ENCODE measurements at places on chromosomes 6 and 20. TPM values are rescaled to one million over a fixed set of nuclear protein-coding genes. Genes with fewer than 3 reads are reported as not detected.
A peak's percentile ranks its signal among the peaks of the same experiment; 100 is the strongest.

Gene GNRH2
- 0.27 TPM for total RNA-seq

Gene CGA
- not detected for total RNA-seq

Gene ALDH5A1
- total RNA-seq = 8.4 TPM

Gene SIRPB1
- total RNA-seq = 1.4 TPM

Gene BCL2L1
- total RNA-seq = 283 TPM

Gene JPH2
- total RNA-seq = 2.4 TPM

Gene KIF13A
- total RNA-seq = 23.3 TPM

Gene ZSCAN31
- total RNA-seq = 5.6 TPM

Gene PPP1R16B
- total RNA-seq = 0.14 TPM

DNA sequence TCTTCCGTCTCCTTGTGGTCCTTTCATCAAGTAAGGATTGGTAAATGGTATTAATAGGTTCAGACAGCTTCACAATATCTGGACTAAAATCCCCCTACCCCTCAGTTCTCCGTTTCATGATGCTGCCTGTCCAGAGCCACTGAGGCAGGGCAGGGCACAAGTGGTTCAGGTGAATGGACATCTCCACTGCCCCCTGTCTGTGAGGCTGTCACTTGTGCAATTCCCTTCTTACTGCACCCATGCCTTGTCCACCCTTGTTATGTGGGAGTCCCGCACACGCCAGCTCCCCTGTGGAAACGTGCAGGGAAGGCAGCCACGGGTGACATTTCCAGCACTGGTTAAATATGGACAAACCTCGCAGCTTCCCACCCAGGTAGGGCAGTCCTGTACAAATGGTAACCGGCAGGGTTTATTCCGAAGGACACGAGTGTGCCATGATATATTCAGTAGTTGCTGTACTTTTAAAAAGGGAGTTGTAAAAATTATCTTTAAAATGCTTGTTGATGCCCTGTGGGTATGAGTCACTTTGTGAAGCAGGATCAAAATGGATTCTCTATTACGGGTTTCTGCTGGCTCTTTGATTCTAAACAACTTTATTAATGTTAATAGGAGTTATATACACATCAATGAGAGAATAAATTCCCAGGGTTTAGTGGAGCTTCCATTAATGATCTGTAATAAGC is 73.5 kb downstream of the FYN start:
- no peak for DNase-seq

- no peak for DNase-seq
Observed at GRCh38 chr6:42095776-42096541, 45.6 kb downstream of the TAF8 start.

GRCh38 chr6:19231878-19232561 is 605.1 kb upstream of the ID4 start:
- no peak for DNase-seq

DNA sequence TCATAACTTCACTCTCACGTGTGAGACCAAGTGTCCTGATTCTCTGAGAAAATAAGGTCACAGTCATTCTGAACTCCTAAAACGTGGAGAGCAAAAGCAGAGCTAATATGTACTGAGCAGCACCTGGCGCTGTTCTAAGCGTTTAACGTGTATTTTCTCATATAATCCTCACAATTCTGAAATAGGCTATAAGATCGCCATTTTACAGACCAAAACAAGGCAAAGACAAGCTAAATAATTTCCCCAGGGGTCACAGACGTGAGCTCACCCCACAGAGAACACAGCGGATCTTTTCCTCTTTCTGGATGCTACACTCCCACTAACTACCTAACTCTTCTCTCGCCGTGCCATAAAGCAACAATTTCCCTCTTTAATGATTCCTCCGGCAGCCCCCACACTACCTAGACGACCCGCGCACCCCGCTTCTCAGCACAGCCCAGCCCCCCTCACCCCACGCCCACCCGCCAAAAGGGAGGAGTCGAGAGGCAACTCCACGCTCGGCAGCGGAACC is 636 bp downstream of the SUPT3H start:
- no peak for DNase-seq

DNA sequence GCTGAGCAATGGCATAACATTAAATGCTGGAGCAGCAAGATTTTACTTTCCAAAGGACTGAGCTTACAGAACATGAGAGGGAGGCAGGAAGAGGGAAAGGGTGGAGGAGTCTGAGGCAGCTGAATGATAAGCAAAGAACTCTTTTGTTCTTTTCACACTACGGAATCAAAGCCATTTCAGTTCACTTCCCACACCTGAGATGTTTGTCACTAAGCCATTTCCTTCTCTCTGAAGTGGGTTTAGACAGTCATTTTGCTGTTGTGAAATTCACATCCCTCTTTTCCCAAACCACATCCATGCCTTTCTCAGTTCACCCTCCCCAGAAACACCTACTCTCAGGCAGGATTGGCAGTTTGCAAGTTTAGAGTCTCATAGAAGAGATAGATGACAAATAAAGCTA is 267.9 kb downstream of the ADGRG6 start:
- DNase-seq = peak; percentile 21

GRCh38 chr6:74931558-74931957 is 274.3 kb downstream of the COL12A1 start:
- no peak for DNase-seq

DNA sequence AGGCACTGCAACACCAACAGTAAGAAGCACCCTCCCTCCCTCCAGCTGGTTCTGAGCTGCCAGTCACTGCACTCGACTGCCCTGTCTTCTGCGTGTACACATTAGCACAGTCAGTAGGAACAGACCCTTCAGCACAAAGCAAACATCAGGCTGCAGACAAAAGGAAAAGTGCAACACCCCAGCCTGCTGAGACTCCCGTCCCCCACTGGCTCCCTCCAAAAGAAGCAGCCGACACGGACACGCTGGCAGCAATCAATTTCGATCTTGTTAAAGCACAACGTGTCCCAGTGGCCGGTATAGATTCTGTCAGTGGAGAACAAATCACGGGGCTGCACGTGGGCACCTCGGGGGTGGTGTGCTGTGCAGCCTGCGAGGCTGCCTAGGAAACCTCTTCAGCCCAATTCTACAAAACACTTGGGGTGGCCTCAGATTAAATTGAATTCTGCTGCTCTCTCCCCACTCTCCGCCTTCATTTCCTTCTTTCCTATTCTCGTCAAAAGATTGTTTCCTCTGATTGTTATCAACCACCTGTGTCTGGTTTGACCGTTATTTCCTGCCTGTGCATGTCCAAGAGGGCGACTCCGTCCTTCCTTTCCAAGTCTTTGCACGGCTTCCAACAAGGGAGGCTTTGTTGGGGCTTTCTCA is 38.7 kb downstream of the TRAF3IP2 start:
- no peak for DNase-seq

GRCh38 chr6:69489970-69490369 is 306.8 kb downstream of the LMBRD1 start:
- no peak for DNase-seq

- DNase-seq = no peak
Observed at GRCh38 chr20:17940224-17940971, 28.2 kb downstream of the SNX5 start.

DNA sequence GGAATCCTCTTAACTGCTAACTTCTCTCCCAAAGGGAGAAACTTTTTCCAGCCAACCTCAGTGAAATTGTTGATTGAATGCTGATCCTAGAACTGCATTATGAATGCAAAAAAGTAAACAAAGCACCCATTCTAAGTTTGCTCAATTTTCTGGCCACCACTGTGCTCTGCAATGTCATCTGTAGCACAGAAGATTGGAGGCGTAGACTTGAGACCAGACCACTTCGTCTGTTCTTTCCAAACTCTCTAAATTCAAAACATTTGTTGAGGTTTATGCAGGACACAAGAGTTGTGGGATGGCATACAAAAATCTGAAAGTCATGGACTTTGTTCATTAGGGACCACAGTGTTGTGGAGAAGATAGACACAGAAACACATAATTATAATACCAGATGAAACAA is 11.1 kb upstream of the TSPYL1 start:
- no peak for DNase-seq

DNA sequence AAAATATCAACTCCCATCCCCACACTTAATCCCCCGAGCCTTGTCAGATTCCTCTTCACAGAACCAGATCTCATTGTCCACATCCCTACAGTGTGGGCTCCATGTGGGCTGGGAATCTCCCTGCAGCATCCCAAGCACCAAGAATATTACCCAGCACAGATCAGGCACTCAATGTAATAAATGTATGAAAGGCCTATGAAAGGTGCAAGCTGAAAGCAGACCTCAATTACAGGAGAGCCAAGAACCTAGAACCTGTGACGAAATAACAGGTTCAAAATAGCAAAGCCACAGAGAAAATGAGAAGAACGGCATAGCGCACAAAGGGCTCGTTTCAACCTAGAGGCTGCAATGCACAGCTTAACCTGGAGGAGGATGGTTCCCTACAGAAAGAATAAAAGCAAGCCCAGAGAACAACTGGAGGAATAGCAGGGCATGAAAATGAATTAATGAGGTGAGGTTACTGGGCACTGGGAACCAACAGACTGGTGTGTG is 3.1 kb downstream of the SLC23A2 start:
- DNase-seq = no peak

DNA sequence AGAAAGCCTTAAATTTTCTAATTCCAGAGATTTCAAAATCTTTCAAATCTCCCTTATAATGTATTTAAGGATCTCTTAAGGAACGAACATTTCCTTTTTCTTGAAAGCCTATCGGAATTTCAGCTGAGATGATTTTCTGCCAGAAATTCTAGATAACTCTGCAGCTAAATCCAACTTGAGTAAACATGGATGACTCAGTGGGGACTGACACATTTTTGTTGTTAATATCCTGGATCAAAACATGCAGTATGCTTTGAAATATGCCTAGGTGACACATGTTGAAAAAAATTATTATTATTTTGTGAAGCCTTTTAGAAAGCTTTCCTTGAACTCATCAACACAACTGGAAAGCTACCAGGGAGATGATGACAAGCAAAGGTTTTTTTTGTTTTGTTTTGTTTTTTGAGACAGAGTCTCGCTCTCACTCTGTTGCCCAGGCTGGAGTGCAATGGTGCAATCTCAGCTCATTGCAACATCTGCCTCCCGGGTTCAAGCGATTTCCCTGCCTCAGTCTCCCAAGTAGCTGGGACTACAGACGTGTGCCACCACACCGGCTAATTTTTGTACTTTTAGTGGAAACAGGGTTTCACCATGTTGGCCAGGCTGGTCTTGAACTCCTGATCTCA is 140.1 kb upstream of the SNX9 start:
- DNase-seq = no peak

GRCh38 chr6:109934293-109934692 is 43.8 kb upstream of the GPR6 start:
- DNase-seq = no peak

- DNase-seq = no peak
Observed at GRCh38 chr6:113437566-113437965, 419.6 kb upstream of the MARCKS start.

GRCh38 chr20:41111578-41111951 is 25.8 kb upstream of the PLCG1 start:
- DNase-seq = no peak

DNA sequence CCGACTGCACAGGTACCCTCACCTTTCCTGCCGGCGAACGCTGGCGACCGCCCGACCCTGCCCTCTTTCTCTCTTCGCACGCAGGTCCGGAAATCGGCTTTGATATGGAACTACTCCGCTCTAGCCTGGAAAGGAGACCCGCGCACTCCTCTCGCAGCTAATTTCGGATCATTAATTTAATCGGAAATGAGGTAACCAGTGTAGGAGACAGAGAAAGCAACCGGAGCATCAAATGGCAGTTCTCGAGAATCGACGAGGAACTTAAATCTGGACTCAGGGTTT is 949 bp upstream of the ATXN1 start:
- DNase-seq = no peak

GRCh38 chr20:36613974-36614373 is 8.4 kb downstream of the RAB5IF start:
- no peak for DNase-seq

All from kidney epithelial cell (primary cell).